ENCODE measurements at places on chromosomes 12 and 14. TPM values are rescaled to one million over a fixed set of nuclear protein-coding genes. Genes with fewer than 3 reads are reported as not detected.

DNA sequence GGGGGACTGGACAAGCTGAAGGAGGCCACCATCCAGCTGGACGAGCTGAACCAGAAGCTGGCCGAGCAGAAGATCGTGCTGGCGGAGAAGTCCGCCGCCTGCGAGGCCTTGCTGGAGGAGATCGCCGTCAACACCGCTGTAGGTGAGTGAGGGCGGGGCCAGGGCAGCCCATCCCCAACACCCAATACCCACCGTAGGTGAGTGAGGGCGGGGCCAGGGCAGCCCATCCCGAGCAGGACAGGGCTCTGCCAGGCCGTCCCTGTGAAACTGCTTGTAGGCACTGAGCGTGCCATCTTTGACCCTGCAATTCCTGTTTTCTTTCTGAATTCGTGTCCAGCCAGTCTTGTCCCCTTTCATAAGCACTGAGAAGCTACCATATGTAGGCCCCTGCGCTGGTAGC is 74.0 kb downstream of the CCDC92 start:
- DNase-seq: no peak

- DNase-seq: no peak
These were observed 160.1 kb downstream of the KTN1 start for GRCh38 chr14:55739967-55740648.

The USP44 gene
- polyA plus RNA-seq: 15.1 TPM

The HOXC5 gene
- polyA plus RNA-seq: not detected

The CHURC1 gene
- polyA plus RNA-seq: 204 TPM

DNA sequence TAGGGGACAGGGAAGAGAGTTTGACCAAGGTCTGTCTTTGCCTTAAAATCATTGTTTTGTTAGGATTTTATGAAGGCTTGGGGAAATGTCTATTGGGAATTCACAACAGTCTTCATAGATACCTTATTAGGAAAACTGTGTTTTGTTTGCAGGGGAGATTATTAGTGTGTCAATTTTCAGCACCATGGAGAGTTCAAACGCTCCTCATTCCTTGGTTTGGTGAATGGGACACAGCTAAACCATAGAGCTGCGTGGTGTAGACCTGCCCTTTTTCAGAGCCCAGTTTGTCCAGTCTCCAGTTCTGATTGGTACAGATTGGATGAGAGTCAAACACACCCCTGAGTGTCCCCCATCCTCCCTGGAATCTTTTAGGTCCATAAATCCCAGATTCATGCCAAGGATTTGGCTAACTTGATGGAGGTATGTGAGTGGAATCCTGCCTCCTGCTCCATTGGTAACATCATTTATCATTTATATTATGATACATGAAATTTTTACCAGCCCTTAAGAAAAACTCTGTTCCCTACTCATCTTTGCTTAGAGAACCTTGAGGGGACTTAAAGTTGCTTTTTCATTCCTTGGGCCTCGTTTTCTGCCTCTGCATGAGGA is 12.0 kb downstream of the NGDN start:
- no peak for DNase-seq

- no peak for DNase-seq
These were observed 115.9 kb downstream of the ETV6 start for GRCh38 chr12:11765421-11765816.

DNA sequence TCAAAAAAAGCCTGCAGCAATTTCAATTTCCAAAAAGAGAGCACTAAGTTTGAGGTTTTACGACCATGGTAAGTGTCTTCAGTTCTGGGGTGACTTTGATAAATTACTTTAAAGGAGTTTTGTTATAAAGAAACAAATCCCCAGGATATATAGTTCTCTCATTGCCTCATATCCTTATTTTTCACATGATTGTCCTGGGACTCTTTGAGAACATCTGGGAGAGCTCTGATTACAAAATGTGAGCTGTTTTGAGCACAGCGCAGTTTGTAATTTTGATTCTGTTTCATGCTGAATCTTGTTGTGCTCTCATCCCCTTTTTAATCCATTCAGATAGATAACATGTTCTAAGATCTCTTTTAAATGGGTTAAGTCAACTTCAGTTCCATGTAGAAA is 67.7 kb upstream of the DCN start:
- DNase-seq: no peak

- no peak for DNase-seq
These were observed 345.9 kb downstream of the NAV3 start for GRCh38 chr12:78176643-78177042.

- no peak for DNase-seq
These were observed 13.1 kb downstream of the ZFYVE21 start for GRCh38 chr14:103728721-103729120.

GRCh38 chr12:95105540-95105939 is 32.1 kb upstream of the NR2C1 start:
- DNase-seq: no peak

- DNase-seq: no peak
These were observed 60.1 kb downstream of the LRIG3 start for GRCh38 chr12:58860056-58860787.

DNA sequence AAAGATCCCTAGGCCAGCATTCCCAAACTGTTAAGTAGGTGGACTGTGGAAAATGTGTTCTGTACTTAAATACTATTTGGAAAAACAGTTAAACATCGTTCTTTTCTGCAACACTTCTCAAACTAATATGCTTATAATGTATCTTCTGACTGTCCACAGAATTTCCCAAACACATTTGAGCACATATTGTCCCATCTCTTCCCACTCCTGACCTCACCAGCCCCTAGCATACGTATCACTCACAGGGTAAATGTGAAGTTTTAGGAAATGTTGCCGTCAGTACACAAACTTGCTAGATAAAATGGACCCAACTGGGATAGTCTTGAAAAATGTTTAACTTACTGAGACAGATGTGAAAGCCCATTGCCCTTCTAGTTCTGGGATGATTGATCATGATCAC is 27.7 kb downstream of the ARID2 start:
- no peak for DNase-seq

The CELA1 gene
- polyA plus RNA-seq: 3.8 TPM

GRCh38 chr12:27133022-27133590 is 50.7 kb upstream of the C12orf71 start:
- no peak for DNase-seq

- no peak for DNase-seq
These were observed 1.4 kb downstream of the FZD10 start for GRCh38 chr12:130163461-130164215.

- no peak for DNase-seq
These were observed 35.3 kb downstream of the PRKD1 start for GRCh38 chr14:29892327-29892726.

DNA sequence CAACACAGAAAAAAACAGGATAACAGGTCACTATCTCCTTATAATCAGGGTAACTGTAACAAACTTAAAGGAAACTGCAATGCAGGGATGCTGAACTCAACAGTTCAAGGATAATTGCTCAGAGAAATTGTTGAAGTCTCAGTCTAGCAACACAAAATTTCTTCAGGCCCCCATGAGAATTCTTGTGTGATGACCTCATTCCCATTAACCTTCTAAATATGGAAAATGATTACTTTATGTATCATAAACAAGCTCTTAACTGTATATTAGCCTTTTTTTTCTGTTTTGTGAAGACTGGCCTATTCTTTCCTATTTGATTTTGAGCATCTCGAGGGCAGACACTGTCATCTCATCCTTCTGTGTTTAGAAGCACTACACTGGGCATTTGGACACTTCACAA is 47.1 kb downstream of the IGF1 start:
- DNase-seq: no peak

DNA sequence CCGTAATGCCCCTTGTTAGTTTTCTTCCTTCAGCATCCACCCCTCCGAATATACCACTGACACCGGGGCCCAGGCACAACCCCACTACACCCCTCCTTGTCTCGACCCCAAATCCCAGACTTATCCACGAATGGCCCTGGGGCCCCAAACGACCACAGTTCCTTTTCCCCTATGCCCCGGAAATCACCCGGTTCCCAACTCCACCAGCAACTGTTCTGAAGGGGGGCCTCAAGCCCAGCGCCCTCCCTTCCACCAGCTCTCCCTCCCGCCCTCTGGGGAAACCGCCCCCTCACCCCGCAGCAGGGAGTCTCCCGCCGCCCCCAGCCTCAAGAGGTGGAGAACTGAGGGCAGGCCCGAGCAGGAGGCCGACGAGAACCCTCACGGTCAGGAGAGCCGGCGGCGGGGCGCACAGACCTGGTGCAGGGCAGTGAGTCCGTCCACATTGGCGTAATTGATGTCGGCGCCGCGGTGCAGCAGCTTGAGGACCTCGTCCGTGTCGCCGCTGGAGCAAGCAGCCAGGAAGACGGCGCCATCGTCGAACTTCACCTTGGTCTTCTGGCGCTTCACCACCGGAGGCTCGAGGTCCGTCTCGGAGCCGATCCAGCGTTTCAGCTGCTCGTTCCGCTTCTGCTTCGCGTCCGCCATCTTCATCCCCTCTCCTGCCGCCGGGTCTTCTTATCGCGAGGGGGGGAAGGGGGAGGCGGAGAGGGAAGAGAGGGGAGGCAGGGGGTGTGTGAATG is 446 bp downstream of the PPP1R12A start:
- DNase-seq: no peak

DNA sequence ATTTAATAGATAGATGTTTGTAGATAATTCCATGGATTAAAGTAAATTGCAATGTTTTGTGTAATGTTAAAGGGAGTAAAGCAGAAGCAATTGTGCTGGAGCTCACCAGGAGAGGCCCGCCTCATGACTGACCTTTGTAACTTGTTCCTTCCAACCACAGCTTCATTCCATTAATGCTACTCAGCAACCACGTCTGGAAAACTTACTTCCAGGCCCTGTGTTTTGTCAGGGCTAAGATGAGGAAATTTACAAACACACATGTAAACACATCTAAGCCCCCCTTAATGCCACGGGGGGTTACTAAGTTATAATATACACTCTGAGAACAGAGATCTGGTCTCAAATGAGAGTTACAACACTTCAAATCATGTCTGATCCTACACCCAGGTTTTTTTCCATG is 12.4 kb downstream of the LUM start:
- no peak for DNase-seq

The STYK1 gene
- polyA plus RNA-seq: not detected

The NANOG gene
- polyA plus RNA-seq: not detected

- DNase-seq: no peak
These were observed 839 bp downstream of the IFT43 start for GRCh38 chr14:75986439-75986765.

- DNase-seq: no peak
These were observed 308.0 kb downstream of the ITPR2 start for GRCh38 chr12:26524862-26525465.

- DNase-seq: peak; percentile 16
These were observed 98.6 kb downstream of the PELI2 start for GRCh38 chr14:56216626-56217379.

The GSG1 gene
- polyA plus RNA-seq: not detected

GRCh38 chr12:128076188-128076587 is 190.8 kb upstream of the TMEM132C start:
- DNase-seq: no peak

DNA sequence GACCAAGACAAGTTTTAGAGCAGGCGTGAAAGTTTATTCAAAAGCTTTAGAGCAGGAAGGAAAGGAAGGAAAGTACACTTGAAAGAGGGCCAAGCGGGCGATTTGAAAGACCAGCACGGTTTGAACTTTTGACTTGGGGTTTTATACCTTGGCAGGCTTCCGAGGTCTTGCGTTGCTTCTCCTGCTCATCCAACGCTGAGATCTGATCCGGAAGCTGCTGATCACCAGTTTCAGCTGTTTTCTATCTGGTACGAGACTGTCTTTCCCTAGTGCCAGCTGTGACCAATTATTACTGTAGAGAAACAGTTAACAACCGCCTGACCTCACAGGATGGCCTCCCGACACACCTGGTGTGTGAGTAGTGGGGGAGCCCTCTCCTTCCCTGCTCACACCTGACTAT is 20.6 kb upstream of the SNRPF start:
- no peak for DNase-seq

GRCh38 chr14:58107947-58108552 is 44.0 kb downstream of the ARMH4 start:
- DNase-seq: peak; percentile 23

GRCh38 chr14:101928415-101928841 is 35.9 kb upstream of the DYNC1H1 start:
- DNase-seq: no peak

DNA sequence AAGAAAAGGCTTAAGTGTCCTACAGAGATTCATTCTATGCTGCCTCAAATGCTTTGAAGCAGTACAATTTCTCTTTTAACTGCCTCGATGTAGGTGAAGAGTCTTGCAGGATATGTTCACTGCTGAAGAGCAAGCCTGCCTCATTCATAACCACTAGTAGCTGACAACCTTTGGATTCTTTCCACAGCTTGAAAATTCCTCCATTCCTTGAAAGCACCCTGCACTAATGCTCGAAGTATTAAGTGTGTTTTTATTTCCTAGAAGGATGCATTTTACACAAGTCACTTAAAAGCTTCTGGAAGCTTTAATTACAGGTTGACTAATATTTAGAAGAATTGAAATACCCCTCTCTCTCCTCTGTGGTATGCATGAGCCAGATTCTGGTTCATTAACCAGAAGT is 429.4 kb downstream of the DIO2 start:
- no peak for DNase-seq
